ENCODE measurements at places on chromosomes 2 and 18.

DNA sequence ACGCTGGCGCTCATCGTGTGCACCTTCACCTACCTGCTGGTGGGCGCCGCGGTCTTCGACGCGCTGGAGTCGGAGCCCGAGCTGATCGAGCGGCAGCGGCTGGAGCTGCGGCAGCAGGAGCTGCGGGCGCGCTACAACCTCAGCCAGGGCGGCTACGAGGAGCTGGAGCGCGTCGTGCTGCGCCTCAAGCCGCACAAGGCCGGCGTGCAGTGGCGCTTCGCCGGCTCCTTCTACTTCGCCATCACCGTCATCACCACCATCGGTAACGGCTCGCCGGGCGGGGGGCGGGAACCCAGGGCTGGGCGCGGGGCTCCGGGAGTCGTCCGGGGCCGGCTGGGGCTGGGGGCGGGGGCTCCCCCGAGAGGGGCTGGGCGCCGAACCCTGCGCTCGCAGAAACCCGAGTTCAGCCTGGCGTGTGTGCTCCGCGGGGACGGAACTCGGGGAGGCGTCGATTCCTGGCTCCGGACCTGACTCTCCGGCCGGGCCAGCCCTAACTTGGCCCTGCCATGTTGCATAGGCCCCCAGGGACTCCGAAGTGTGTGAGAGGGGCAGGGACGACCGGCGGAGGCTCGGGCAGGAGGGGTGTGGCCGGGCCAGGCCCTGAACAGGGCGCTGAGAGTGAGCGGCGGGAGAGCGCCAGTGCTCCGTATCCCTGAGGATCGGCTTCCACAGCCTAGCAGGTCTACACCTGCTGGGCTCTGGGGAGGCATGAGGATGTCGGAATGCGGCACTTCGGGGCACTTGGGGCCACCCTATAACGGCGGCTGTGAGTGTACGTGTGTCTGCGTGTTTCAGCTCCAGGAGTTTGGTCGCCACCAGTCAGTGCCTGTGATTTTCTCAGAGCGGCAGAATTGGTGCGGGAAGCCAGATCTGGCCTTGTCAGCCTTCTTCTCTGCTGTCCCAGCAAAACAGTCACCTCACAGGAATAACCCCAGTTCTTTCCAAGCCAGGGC, 651 bp downstream of the KCNK3 start:
- DNase-seq = no peak

- DNase-seq = no peak
These were observed 59.6 kb downstream of the GATA6 start for GRCh38 chr18:22228976-22229375.

GRCh38 chr2:15967415-15968279, 27.3 kb downstream of the MYCN start:
- DNase-seq = no peak

DNA sequence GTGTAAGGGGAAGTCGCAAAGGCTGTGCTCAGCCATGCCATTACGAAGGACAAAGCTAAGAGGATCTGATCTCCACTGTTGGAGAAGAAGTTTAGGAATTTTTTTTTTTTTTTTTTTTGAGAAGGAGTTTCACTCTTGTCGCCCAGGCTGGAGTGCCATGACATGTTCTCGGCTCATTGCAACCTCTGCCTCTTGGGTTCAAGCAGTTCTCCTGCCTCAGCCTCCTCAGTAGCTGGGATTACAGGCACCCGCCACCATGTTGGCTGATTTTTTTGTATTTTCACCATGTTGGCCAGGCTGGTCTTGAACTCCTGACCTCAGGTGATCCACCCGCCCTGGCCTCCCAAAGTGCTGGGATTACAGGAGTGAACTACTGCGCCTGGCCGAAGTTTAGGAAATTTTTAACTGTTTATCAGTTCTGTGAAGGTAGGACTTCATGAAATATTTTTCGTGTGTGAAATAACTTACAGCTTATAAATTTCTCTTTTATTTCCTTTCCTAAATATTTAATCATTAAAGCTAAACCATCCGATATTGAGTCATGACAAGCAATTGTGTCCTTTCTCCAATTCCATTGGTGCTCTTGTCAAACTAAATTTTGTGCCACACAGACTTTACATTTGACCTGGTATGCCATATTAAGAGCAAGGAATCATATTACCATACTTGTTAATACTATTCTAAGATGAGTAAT, 22.2 kb downstream of the DDX1 start:
- no peak for DNase-seq

- DNase-seq = peak; percentile 14
These were observed 340 bp downstream of the SLC40A1 start for GRCh38 chr2:189580241-189580651.

GRCh38 chr2:64455545-64455944, 1.6 kb downstream of the LGALSL start:
- DNase-seq = no peak

DNA sequence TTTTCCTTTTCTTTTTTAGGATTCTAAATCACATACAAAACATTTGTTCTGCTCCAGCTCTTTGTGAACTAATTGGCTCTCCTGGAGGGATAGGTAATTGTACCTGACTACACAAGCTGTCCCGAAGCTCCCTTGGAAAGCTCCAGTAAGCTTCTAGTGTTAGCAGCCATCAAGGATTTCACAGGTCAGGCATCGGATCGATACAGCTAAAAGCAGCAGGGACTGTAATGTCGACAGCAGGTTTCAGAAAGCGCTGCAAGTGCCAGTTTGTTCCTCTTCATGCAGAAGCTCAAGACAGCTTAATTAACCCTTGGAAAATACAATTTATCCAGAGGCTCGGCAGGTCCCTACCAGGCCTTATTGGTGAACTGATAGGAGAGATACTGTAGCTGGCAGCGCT, 87.2 kb upstream of the VRK2 start:
- no peak for DNase-seq
